ENCODE measurements at places on chromosomes 7 and 10. TPM values are rescaled to one million over a fixed set of nuclear protein-coding genes. Genes with fewer than 3 reads are reported as not detected.

PILRA gene
- total RNA-seq, result not detected

DNA sequence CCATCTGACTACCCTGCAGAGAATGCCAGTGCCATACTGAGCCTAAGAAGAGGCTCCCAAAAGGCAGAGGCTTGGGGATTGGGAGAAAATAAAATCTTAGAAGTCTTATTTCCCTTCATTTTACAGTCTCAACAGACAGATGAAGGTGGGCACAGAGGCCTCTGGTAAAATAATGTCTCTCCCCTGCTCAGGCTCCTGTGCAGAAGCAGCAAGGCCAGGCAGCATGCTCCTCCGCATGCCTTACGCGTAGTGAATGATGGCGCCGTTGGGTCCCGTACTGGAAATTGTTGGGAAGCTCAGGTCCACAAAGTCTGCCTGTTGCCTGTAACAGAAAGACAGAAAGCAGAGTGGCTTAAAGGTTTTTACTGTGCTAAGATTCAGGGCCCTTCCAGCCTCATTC is 45.8 kb downstream of the XPNPEP1 start:
- no peak for DNase-seq

STEAP1 gene
- total RNA-seq, result 18.6 TPM

ARHGEF35 gene
- total RNA-seq, result 0.88 TPM

ACBD7 gene
- 3.1 TPM for total RNA-seq

DNA sequence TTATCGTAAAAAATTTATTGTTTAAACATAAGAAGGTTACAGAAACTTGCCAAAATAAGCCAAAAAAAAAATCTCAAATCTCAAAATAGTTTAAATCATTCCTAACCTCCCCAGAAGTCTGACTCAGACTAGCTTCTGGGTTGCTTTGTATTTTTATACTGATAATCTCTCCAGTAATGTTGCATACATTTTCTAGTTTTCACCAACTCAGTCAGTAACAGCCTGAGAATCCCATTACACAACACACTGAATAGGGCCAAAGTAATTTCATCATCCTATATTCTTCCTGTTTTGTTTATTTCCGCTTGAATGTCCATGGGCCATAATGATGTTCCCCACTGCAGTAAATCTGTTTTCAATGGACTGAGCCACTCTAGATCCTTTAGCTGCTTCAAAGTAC is 478.5 kb downstream of the GPAM start:
- DNase-seq, result no peak

DNA sequence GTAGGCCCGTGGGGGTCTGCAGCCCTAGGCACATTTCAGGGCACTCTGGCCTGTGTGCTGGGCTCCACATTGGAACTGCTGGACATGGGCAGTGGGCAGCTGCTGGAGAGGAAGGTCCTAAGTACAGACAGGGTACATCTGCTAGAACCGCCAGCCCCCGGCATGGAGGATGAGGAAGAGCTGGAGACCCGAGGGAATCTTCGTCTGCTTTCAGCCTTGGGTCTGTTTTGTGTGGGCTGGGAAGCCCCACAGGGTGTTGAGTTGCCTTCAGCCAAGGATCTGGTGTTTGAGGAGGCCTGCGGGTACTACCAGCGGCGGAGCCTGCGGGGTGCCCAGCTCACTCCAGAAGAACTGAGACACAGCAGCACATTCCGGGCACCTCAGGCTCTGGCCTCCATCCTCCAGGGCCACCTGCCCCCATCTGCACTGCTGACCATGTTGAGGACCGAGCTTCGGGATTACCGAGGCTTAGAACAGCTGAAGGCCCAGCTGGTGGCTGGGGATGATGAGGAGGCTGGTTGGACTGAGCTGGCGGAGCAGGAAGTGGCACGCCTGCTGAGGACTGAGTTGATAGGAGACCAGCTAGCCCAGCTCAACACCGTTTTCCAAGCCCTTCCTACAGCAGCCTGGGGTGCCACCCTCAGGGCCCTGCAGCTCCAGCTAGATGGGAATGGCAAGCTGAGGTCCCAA is 1.4 kb downstream of the HPS6 start:
- DNase-seq, result no peak

DNA sequence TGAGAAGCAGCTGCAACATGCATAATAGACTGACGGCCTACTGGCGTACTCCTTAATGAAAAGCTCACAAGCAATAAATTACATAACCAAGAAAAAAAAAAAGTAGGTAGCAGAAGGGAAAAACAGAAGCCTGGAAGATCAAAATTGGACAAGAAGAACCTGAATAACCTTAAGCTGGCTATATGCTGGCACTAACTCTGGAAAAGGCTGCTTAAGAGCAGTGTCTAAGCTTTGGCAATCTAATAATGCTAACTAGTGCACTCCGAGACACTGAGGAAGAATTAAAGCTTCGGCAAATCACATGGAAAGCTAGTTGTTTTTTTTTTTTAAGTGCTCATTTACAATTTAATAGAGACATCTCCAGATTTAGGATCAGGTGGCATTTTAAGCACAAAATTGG is 441.9 kb downstream of the PARD3 start:
- no peak for DNase-seq

DNA sequence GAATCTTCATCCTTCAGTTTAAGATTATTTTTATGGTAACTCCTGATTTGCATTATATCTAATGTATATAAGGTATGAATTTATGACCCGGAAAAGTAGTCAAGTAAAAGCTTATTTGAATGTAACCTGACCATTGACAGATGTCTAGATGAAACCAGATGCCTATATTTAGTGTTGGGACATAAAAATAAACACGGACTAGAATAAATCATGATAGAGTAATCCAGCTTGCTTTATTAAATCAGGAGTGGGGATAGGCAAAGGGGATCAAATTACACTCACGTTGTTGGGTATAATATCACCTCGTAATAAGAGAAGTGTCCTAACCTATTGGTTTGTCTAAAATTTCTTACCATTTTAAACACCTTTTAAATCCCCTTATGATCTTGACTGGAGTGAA is 244.6 kb downstream of the AGMO start:
- DNase-seq, result no peak

ELOVL3 gene
- not detected for total RNA-seq
